ENCODE measurements at places on chromosomes 13 and 19.

GRCh38 chr13:34258646-34259386, 440.9 kb downstream of the RFC3 start:
- DNase-seq, result no peak

DNA sequence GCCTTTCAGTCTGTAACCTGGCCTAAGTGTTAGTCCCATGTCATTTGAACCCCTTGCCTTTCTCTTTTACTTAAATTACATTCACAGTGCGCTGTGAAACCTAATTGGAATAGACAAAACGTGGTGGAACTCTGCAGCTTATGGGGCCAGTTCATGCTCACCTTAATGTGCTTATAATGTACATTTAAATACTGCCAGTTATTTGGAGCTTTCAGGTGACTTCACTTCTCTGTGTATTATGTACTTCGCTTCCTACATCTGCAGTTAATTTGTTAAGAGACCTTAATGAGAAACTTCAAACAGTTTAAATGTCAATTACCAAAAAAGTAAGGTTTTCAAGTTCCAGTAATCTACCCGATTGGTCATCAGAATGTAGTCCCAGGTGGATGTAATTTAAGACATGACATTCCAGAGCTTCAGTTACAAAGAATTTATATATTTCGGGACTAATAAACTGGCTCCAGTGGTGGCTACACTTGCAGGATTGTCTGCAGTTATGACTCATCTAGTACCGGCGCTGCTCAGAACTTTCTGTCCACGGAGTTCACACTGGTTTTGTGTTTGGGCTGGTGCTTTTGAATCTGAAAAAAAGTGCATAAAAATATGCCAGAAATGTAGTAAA, 125.3 kb downstream of the TM9SF2 start:
- DNase-seq, result no peak

GRCh38 chr19:33248954-33249613, 23.4 kb upstream of the SLC7A10 start:
- no peak for DNase-seq

- DNase-seq, result peak; percentile 0
Observed at GRCh38 chr13:70960841-70961443, 852.7 kb upstream of the KLHL1 start.

- no peak for DNase-seq
Observed at GRCh38 chr13:112177450-112178288, 110.7 kb downstream of the SOX1 start.

- DNase-seq, result no peak
Observed at GRCh38 chr19:12527034-12527836, 24.0 kb downstream of the ZNF564 start.

- DNase-seq, result no peak
Observed at GRCh38 chr19:7869910-7870511, 4.2 kb downstream of the PRR36 start.

DNA sequence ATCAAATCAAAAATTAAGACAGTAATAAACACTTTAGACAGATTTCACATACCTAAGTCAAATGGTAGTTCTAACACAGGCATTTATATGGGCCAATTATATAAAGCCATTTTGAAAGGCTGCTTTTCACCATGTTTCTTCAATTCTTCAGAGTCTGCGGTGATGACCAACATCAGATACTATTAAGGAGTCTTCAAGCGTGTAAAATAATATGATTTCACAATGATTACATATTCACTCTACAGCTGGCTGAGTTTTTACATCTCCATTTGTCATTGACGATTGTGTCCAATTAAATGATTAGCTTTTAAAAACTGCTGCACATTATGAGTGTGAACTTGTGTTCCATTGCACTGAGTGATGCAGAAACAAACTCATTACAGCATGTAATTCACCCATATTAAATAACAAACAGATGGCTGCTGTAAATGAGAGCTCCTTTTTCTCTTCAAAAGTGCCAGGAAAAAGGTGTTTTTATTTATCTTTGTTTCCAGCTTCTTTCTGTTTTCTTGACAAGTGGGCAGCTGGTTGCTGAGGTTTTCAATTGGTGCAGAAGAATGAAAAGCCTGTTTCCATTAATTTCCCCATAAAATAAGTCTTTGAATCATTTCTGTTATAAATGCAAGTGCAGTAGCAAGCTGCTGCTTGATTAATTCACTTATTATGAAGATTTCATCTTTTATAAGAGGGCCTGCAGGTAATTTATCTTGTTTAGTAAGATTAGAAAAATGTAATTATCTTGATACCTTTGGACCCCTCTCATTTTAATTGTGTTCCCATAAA, 676.1 kb upstream of the KLHL1 start:
- DNase-seq, result no peak

- DNase-seq, result no peak
Observed at GRCh38 chr13:105925496-105925895, 610.0 kb downstream of the EFNB2 start.

DNA sequence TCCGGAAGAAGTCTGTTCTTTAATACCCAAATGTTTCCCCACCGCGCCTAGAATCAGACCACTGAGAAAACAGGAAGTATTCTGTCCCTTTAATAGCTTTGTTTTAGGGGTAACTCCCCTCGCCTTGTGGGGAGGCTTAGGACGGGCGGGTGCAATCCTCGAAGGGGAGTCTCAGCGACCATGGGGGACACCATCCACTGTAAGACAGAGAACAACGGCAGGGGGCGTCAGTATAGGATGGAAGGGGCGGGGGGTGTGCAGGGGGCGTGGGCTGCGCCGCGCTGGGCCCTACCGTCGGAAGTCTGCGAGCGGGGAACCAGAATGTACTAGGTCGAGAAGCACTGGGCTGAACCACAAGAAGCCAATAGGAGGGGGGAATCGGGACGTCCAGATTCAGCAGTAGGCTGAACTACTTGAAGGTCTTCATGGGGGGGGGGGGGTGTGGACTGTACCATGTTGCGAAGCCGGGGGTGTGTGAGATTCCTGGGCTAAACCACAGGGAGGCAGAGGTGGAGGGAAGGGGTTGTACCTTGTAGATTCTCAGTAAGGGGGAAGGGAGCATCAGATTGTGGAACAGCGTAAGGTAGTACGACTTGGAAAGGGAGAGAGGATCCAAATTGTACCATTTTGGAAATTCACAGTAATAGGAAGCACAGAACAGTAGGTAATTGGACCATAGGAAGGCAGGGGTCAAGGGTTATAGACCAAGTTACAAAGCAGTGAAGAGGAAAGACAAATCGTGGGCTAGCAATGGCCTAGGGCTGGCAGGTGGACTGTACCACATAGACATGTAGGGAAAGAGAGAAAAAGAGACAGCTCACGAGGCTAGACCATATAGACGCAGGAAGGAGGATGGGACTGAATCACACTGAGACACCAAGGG, 1.0 kb upstream of the DBP start:
- DNase-seq, result peak; percentile 90

- DNase-seq, result peak; percentile 22
Observed at GRCh38 chr19:2578901-2579677, 103.2 kb downstream of the GADD45B start.

DNA sequence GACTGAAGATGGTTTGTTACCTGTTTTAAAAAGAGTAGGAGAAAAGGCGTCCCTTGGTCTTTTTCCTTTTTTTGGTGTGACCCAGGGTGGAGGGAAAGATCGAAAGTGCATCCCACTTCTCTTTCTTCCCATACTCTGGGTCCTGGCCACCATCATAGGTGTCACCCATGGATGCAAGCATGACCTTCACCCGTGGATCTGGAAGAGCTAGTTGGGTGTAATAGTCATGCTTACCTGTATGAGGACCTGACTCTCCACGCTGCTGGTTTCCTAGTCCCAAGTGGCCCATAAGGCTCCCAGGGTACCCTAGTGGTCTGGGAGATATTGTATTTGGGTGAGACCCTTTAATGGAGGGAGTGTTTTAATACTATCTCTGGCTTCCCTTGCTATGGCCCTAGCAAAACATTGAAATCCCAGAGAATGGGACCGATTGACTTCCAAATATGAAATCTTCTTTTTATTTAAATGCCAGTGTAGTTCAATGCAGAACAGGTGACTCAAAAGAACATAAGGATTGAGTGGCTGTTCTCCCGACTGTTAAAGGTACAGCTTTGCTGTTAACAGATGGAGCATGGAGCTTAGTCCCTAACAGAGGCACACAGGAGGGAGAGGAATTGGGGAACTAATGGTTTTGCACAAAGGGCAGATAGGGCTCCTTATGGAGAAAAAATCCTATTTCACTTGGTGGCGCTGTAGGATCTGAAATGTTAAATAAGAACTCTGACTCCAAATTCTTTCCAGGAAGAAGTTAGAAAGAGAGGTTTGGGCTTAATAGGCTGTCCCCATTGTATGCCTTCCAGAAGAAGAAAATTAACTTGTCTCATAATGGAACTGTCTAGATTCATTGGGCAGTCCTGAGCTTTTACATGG, 7.0 kb upstream of the ZNF550 start:
- no peak for DNase-seq

GRCh38 chr13:113631341-113632095, 26.5 kb downstream of the ATP4B start:
- no peak for DNase-seq

- DNase-seq, result no peak
Observed at GRCh38 chr19:35936738-35937268, 629 bp downstream of the LRFN3 start.

- DNase-seq, result no peak
Observed at GRCh38 chr13:77595166-77595810, 59.8 kb downstream of the SCEL start.

GRCh38 chr19:29941828-29942403, at the start of gene URI1:
Gene URI1 (plus strand): TSS chr19:29942239. CDS start chr19:29942548, 309 bp downstream.
- DNase-seq, result peak; percentile 33

GRCh38 chr13:53250272-53250875, 221.8 kb downstream of the OLFM4 start:
- peak; percentile 17 for DNase-seq

DNA sequence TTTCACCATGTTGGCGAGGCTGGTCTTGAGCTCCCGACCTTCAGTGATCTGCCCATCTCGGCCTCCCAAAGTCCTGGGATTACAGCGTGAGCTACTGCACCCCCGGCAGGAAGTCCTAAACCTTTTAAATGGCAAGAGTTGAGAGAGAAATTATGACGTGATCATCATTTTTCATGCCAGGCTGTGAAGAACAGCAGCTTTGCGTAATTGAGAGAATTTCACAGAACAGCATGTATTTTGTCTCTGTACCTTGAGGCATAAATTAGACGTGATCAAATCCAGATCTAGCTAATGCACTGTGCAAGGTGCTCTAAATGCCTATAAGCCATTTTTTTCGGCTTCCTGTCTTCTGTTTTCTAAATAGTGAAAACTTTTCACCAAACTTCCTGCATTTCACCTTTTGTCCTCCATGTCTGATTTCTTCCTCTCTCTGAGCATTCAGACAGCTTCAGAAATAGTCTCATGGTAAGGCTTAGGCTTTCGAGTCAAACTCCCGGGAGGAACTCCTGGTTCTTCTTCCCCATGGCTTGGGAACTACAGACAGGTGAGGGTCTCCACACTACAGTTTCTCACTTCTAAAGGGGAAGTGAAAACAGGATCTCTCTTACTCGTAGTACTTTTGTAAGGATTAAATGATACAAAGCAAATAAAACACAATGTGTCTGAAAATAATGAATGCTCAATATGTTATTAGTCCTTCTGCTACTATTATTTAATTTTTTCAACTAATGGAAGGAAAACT, 51.0 kb downstream of the WDFY2 start:
- DNase-seq, result no peak

GRCh38 chr19:23377276-23377675, 18.0 kb downstream of the ZNF91 start:
- peak; percentile 16 for DNase-seq

GRCh38 chr13:34751044-34751443, 191.0 kb upstream of the NBEA start:
- no peak for DNase-seq

- DNase-seq, result peak; percentile 25
Observed at GRCh38 chr19:47446534-47447469, 24.9 kb downstream of the SLC8A2 start.
